Uterus (tissue), 4 donors: ENCODE measurements at places on chromosomes 2 and 18.

DNA sequence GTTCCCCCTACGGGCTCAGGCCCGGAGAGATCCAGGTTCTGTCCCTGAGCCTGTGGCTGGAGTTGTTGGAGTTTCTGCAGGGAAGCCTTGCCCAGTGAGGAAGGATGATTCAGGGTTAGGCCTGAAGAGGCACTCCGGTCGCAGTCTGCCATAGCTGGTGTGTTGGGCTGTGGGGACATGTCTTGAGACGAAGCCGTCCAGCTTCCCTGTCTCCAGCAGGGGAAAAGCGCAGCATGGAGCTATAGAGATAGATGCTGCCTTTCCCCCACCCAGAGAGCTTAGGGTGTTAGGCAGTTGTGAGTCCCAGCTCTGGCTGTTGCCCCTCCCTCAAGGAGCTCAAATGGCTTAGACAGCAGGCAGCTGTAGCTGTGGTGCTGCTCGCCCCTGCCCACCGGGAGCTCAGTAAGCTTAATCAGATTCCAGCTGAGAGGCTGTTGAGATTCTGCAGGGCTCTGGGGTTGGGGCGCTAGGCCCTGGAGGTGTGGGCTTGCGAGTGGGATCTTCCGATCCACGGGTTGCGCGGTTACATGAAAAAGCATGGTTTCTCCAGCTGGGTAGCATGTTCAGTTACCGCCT is 103.9 kb downstream of the PMAIP1 start:
- no peak overlapping the region for H3K27ac ChIP-seq
- H3K36me3 ChIP-seq, result no peaks in the 10 kb centered on the region
- DNase-seq, result no peak
- H3K27me3 ChIP-seq, result no peaks in the 10 kb centered on the region
- no peaks in the 10 kb centered on the region for H3K4me1 ChIP-seq
- no peak overlapping the region for H3K4me3 ChIP-seq

GRCh38 chr2:80153151-80153550 is 151.4 kb downstream of the LRRTM1 start:
- H3K4me3 ChIP-seq, result no peak overlapping the region
- no peaks in the 10 kb centered on the region for H3K36me3 ChIP-seq
- DNase-seq, result no peak
- H3K27me3 ChIP-seq, result no peaks in the 10 kb centered on the region
- no peaks in the 10 kb centered on the region for H3K4me1 ChIP-seq

DNA sequence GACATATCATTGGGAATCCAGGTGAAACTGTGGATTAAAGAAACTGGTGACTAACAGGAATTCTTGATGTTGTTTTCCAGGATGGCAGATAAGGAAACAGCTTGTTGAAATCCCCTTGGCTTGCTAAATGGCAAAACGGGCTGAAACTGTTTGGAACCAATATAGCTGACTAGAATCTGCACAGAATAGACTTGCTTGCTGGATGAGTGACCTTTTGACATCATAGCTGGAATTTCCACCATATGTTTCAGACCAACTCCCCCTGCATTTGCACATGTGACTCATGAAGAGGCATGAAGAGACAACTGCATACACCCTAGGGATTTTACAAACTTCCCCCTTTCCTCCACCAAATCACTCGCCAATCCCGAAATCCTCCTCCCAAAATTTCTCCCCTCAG is 87.7 kb upstream of the LYPD1 start:
- no peaks in the 10 kb centered on the region for H3K36me3 ChIP-seq
- no peaks in the 10 kb centered on the region for H3K4me1 ChIP-seq
- H3K4me3 ChIP-seq, result no peak overlapping the region
- no peak for DNase-seq
- H3K27me3 ChIP-seq, result no peaks in the 10 kb centered on the region

DNA sequence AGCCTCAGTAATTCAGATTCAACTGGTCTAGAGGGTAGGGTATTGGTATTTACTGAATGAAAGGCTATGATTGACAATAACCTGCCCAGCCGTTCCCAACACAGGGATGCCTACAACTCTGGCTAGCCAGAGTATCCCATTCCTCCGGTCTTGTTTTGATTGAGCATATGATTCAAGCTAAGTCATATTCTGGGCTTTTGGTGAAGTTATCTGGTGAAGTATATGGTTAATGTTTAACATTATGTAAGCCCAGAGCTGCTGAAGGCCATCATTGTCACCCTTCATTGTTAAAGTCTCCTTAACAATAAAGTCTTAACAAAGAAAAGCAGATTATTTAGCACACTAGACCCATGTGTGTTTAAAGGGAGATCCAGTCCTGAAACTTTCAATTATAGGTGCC is 152.6 kb downstream of the EXOC6B start:
- H3K36me3 ChIP-seq, result no peaks in the 10 kb centered on the region
- no peaks in the 10 kb centered on the region for H3K27me3 ChIP-seq
- no peak overlapping the region for H3K27ac ChIP-seq
- H3K4me1 ChIP-seq, result no peaks in the 10 kb centered on the region
